ENCODE measurements at places on chromosomes 12 and 14.

- no peak for DNase-seq
Observed at GRCh38 chr12:131908092-131909080, 14.0 kb downstream of the ULK1 start.

GRCh38 chr14:44154874-44155273, 352.2 kb downstream of the FSCB start:
- no peak for DNase-seq

DNA sequence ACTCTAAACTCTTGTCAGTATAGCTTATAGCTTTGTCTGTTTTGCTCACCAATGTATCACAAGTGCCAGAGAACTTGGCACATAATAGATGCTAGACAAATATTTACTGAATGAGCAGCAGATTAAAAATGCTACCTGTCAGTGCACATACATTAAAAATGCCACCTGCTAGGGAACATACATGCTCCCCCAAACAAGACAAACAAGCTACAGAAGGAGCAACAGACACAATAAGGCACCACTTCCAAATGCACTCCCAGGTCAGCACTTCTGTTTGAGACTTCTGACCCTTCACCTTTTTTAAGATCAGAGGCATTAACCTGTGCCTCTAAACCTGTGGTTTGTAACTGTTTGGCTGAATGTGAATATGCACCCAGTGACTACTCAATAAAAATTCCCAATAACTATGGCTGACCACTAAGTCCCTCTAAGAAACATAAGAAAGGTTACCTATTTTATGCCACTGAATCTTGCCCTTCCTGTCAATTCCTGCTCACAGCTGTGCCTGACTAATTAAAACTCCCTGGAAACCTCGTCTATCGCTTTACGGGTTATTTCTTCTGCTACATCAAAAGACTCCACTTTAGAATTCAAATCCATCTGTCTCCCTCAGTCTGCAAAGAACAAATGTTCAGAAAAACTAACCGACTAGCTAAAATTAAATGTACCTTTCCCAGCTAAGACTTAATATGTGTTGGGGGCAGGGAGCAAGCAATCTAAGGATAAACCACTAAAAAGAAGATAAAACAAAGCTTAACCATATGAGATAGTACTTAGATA, 41.0 kb downstream of the HECTD4 start:
- DNase-seq: no peak

GRCh38 chr14:100383727-100384158, 60.6 kb downstream of the SLC25A47 start:
- peak; percentile 43 for DNase-seq

GRCh38 chr12:116931665-116932064, 20.9 kb downstream of the FBXW8 start:
- no peak for DNase-seq

DNA sequence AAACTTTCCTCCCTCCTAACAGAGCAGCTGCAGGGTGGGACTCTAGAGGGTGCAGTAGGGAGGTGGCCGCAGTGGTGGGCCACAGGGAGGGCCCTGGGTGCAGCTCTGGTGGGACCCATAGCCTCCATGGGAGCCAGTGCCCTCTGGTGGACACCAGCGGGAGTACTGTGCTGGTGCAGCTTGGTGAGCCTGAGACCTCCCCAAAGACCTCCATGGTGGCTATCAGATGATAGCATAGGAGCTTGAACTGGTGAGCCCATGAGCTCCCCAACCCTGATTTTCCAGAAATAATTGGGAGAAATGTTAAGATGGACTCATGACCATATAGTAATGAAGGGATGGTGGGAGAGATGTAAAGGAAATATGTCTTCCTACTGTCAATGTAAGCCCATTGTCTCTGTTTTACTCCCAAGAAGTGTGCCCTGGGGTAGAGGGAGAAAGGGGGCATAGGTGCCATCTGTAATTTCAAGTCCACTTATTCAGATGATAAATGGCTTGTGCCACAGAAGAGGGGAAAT, 98.7 kb downstream of the GAS2L3 start:
- peak; percentile 19 for DNase-seq

DNA sequence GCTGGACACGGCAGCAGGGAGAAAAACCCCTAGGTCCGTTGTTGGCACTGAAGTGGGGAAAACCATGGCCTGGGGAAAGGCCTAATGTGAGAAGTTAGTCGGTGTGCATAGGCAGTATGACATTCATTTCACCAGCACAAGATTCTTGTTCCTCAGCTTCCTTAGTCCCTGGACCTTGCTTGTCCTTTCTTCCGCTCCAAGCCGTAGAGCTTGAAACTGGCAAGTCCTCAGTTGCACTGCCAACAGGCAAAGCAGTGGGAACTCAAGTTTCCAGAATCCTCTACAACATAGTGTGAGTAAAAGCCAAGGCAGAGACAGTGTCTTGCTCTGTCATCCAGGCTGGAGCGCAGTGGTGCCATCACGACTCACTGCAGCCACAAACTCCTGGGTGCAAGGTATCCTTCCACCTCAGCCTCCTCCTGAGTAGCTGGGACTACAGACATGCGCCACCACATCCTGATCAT, 138.5 kb upstream of the AMIGO2 start:
- DNase-seq: no peak

- DNase-seq: no peak
Observed at GRCh38 chr14:56333359-56334292, 215.4 kb downstream of the PELI2 start.

DNA sequence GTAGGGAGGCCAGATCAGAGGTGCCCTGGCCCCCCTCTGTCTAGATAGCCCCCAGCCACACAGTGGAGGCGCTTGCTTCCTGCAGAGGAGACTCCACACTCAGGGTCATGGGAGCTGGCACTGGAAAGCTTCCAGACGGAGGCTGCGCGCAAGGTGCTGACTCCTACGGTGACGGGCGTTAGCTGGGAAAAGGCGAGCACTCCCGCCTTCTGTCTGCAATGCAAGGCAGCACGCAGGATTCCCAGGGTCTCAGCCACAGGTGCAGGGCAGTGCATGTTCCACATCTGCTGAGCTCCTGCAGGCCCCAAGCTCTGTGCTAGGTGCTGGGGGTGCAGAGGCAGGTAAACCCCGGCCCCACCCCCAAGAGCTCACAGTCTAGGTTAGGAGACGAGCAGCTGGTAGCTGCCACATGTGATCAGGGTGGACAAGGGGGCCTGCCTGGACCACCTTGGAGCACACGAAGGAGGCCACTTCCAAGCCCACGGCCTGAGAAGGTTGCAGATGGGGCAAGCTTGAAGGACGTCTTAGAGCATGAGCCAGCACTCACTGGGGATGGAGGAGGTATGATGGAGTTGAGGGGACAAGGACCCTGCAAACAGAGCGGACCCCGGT, 310.9 kb upstream of the DIO3 start:
- no peak for DNase-seq

GRCh38 chr14:21729703-21730233, 56.1 kb upstream of the OR4E1 start:
- DNase-seq: no peak

DNA sequence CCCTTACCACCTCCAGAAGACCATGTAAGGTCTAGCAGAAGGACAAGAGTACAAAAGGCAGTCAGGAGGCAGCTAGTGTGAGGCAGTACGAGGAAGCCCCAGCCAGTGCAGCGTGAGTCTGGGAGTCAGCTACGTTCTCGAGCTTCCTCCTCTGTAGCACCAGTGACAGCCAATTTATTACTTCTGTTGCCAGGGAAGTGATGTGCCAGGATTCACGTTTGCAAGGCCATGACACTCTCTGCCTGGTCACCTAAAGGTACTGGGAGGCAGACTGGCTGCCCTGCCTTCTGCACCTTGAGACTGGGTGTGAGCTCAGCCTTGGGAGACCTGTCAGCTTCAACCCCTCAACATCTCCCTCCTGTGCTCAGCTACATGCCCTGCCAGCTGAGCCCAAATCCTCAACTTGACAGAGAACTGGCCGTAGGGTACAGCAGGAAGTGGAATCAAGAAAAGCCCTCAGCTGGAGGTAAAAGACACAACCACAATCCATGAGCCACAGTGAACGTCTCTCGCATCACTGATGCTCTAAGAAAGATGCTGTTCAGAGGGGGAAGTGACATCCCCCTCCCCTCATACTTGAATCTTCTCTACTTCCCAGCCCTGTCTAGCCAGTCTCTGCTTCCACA, 182.5 kb upstream of the RGS6 start:
- DNase-seq: no peak

DNA sequence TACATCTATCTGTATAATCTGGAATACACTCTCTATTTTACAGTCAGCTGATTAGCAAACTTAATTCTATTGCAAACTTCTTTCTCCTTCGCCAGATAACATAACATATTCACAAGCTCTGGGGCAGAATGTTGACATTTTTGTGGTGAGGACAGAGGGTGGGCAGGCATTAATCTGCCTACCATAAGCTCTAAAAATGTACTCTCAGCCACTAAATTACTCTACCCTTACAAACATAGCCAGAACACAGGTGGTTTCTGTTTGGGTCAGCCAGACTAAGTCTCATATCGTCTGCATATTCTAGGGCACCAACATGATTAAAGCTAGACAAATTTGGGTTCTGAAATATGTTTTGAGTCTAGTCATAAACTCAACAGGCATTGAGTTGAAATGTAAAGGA, 90.1 kb downstream of the SLC6A15 start:
- DNase-seq: no peak

- DNase-seq: no peak
Observed at GRCh38 chr12:69509904-69510827, 40.0 kb downstream of the FRS2 start.

GRCh38 chr12:123389560-123390351, 5.8 kb downstream of the KMT5A start:
- DNase-seq: no peak

DNA sequence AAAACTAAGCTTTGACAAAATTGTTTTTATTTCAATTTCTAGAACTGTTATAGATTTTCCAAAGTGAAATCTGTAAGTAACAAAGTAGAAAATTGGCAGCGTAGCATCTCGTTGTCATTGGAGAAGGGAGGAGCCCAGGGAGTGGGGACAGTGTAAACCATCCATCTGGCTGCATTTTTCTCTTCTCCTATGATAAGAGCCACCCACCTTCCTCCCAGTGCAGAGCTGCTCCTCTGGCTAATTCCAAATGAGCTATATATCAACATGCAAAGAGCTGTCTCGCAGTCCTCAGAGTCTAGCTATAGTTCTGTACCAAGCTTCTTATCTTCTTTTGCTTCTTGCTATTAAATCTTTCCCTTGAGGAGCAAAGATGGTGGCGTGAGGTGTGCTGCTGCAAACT, 56.6 kb downstream of the SCN8A start:
- no peak for DNase-seq

DNA sequence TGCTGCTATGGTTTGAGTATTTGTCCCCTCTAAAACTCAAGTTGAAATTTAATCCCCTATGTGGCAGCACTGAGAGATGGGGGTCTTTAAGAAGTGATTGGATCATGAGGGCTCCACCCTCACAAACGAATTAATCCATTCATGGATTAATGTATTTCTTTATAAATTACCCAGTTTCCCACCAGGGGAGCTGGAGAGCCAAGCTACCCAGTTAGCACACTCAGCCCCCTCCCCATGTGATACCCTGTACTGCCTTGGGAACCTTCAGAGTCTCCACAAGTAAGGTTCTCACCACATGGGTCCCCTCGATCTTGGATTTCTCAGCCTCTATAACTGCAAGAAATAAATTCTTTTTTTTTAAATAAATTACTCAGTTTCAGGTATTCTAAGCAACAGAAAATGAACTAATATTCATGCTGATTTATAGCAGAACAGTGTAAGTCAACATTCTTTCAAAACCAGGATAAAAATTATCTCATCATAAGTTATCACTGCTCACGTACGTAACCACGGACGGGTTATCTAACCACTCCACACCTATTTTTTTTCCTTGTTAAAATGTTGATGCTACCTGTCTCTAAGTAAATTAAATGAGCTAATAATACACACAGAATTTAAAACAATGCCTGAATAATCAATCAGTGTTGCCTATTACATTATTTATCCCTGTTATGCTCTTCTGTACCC, 3.6 kb downstream of the NAP1L1 start:
- DNase-seq: no peak

- no peak for DNase-seq
Observed at GRCh38 chr14:81315341-81315740, 84.8 kb downstream of the STON2 start.

GRCh38 chr12:123893276-123893675, 79.4 kb downstream of the CCDC92 start:
- DNase-seq: no peak

DNA sequence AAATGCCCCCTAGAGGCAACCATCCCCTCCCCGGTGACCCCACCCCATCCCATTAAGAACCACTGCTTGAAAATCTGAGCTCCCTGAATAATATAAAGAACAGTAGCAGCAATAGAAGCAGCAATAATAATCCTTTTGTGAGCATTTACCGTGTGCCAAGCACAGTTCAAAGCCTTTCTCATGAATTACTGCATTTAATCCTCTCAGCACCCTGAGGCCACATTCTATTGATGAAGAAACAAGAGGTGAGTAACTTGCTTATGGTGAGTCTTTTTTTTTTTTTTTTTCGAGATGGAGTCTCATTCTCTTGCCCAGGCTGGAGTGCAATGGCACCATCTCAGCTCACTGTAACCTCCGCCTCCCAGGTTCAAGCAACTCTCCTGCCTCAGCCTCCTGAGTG, 65.0 kb downstream of the KCNK10 start:
- no peak for DNase-seq

- DNase-seq: no peak
Observed at GRCh38 chr14:22122829-22123560, 449.4 kb upstream of the OR4E1 start.

- DNase-seq: no peak
Observed at GRCh38 chr12:88546226-88546625, 34.0 kb downstream of the KITLG start.

DNA sequence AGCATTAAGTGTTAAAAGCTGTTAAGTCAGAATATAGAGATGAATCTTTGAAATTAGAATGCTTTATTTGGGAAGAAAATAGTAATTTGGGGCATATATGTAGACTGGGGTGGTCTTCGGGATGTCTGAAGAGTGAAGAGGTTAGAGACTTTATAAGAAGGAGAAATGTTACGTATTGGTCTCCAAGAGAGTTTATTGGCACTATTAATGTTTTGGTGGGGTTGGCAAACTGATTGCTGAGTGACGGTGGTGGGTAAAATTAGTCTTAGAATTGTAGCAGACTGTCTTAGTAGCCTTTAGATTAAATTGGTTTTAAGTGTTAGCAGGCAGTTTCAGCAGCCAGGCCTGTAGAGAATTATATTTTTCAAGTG, 4.9 kb upstream of the ATP23 start:
- DNase-seq: no peak

DNA sequence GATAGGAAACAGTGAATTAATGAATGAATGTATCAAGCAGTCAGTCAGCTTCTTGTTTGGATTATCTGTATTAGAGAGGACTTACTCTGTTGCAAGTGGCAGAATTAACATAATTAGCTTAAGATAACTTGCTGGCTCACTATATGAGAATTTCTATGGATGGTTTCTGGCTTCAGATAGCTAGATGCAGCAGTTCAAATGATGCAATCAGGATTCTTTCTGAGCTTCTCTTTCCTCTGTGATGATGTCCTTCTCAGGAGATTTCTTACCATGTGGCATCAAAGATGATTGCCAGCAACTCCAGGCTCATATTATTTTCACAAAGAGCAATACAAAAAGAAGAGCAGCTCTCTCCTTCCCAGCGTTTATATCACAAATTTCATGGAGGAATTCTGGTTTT, 30.7 kb downstream of the FRMD6 start:
- no peak for DNase-seq

Data from stimulated activated CD4-positive, alpha-beta T cell treated with anti-CD3 and anti-CD28 coated beads, Interleukin-1b, Interleukin-23, amount 100 ng/mL, for 24 hours (primary cell).